ENCODE measurements at places on chromosomes 12 and 14. TPM values are rescaled to one million over a fixed set of nuclear protein-coding genes. Genes with fewer than 3 reads are reported as not detected.

Gene KITLG
- 9.6 TPM for total RNA-seq

Gene FOXN3
- total RNA-seq, result 90.3 TPM

Gene GYS2
- not detected for total RNA-seq

Gene KRT74
- total RNA-seq, result not detected

Gene TSPAN31
- total RNA-seq, result 59.6 TPM

Gene WNT5B
- 3.0 TPM for total RNA-seq

Gene TEAD4
- 12.9 TPM for total RNA-seq

Gene GUCY2C
- total RNA-seq, result not detected

Gene SLCO1C1
- 2.0 TPM for total RNA-seq

Gene KRT6C
- not detected for total RNA-seq

Gene SIX6
- not detected for total RNA-seq

DNA sequence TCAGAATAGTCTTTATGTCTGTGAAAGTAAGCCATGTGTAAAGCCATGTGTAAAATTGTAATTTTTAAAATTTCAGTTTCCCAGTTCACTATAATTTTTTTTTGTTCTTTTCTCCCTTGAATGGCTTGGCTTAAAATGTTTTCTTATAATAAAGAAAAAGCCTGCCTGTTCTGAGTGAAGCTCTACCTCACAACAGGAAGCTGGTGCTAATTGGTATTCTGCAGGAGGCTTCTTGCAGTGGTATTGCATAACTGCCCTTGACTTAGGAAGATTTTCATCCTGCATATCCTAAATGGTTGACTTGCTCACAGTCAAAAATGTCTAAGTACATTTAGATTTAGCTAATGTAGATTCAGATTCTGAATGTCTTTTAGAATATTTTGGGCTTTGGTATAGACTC lies 49.5 kb downstream of the ATP2A2 start:
- no peak overlapping the region for H3K27ac ChIP-seq
- peaks cover 100% of the 10 kb centered on the region for H3K36me3 ChIP-seq
- H3K4me1 ChIP-seq, result no peaks in the 10 kb centered on the region
- no peaks in the 10 kb centered on the region for H3K27me3 ChIP-seq
- DNase-seq, result no peak
- H3K4me3 ChIP-seq, result no peak overlapping the region

GRCh38 chr14:80388980-80389711 lies 177.8 kb upstream of the DIO2 start:
- no peak for DNase-seq
- H3K27me3 ChIP-seq, result no peaks in the 10 kb centered on the region
- H3K4me3 ChIP-seq, result no peak overlapping the region
- H3K36me3 ChIP-seq, result no peaks in the 10 kb centered on the region
- H3K4me1 ChIP-seq, result no peaks in the 10 kb centered on the region
- H3K27ac ChIP-seq, result no peak overlapping the region

DNA sequence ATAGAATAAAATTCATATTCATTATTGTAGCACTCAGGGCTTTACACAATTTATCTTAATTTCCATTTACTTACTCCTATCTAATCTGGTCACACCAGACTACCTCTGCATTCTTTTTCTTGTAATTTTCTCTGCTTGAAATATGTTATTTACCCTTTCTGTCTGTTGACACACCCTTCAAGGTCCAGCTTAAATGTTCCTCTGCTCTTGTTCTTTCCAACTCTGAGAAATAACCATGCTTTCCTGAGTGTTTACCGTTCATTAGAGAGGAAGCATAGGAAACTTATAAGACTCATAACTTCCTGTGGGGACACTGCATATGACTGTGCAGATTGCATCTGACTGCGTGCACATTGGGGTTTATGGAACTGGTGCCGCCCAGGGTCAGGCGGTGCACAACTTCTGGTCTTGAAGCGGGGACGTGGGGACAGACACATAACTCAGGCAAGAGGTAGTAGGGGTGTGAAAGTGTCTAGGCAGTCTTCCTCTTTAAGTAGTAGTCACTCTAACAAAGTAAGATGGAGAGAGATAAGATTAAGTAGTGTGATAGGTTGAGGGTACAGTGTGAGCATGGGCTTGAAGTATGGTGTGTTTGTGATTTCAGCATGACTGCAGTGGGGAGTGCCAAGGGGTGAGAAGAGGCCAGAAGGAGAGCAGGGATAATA lies 42.6 kb upstream of the FOXJ2 start:
- H3K4me3 ChIP-seq, result no peak overlapping the region
- H3K36me3 ChIP-seq, result no peaks in the 10 kb centered on the region
- no peaks in the 10 kb centered on the region for H3K27me3 ChIP-seq
- no peak overlapping the region for H3K27ac ChIP-seq

DNA sequence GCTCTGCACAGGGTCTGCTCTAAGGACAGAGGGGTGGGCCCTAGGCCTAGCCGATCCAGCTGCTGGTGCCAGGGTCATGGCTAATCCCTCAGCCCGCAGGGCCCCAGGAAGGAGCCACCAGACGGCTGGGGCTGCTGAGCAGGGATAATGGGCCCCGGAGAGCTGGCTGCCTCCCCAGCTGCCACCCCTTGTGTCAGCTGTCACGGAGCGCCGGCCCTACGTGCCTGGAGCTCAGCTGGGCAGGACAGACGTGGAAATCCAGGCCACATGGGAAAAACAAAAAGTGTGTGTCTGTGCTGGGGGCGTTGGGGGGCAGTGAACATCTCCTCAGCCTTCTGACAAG lies 36.2 kb downstream of the CHGA start:
- DNase-seq, result no peak
- peak overlapping the region; percentile 64 for H3K27ac ChIP-seq
- H3K36me3 ChIP-seq, result peaks cover 40% of the 10 kb centered on the region
- no peak overlapping the region for H3K4me3 ChIP-seq

DNA sequence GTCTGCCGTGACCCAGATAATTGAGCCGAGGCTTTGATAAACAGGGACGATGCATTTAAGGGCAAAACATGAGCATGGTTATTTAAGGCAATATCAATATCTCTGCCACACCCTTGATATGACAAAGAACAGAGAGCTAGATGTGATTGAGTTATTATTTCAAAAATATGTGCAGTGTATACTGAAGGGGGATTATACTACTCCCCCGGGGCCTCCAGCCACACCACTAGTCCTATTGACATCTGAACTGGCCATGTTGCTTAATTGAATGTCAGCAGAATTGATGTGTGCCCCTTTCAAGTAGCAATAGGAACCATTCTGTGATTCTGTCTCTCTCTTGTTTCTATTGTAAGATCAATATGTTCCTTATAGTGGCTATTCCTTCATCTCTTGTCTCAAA lies 794.8 kb upstream of the SEL1L start:
- no peak overlapping the region for H3K4me3 ChIP-seq
- no peak for DNase-seq
- H3K27ac ChIP-seq, result no peak overlapping the region
- no peaks in the 10 kb centered on the region for H3K36me3 ChIP-seq

DNA sequence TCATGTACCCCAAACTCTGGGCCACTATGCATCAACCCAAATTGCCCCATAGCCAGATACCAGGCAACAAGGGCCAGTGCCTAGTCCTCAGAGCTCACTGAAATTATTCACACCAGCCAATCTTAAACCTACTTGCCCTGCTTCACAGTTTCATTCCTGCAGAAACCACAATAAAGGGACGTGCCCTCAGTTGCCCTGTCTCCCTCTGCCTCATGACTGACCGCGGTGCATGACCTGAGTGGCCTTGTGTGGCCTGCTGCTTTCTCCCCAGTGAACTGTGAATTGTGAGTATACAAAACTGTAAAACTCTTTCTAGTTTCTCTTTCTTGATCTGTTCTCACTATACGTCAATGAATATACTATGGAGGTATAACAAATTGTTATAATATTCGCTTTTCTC lies 490.9 kb upstream of the MIS18BP1 start:
- DNase-seq, result no peak
- H3K27me3 ChIP-seq, result no peaks in the 10 kb centered on the region
- no peaks in the 10 kb centered on the region for H3K36me3 ChIP-seq
- H3K27ac ChIP-seq, result no peak overlapping the region
- H3K4me3 ChIP-seq, result no peak overlapping the region

DNA sequence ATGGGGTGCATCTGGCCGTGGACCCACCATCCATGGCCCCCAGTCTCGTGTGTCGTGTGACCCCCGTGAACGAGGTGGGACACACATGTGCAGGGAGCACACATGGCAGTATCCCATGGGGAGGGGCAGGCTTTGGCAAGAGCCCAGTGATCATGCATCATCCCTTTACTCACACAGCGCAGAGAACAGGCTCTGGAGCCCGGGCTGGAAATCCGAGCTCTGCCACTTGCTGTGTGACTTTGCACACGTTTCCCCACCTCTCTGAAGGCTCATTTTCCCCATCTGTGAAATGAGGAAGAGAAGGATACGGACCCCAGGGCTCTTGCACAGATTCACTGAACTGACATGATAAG lies 119.9 kb downstream of the PHETA1 start:
- H3K27ac ChIP-seq, result no peak overlapping the region
- no peak for DNase-seq
- H3K27me3 ChIP-seq, result no peaks in the 10 kb centered on the region
- no peaks in the 10 kb centered on the region for H3K4me1 ChIP-seq

DNA sequence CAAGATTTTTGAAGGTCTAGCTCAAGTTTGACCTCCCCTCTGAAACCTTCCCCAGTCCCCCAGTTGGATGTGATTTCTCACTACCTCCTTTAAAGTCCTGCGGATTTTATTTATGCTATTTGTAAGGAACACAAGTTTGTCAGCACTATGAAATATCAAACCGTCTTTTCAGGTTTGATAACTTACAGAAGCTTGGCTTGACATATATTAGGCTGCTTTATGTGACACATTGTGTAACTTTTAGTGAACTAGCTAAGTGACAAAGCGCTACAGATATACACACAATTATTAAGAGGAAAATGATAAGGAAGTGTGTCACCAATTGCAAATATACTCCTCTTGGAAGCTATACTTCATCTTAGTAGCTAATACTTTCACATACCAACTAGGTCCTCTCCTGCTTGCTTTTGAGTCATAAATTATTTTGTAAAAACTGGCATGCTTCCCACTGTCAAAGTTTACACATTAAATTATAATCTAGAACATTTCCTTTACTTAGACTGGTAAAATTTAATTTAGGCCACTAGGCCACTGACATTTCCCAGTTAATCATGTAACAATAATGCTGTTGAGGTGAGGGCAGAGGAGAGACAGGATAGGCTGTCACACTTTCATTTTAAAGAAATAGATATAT lies 149.5 kb downstream of the TMTC3 start:
- H3K4me3 ChIP-seq, result no peak overlapping the region
- DNase-seq, result no peak
- H3K27me3 ChIP-seq, result no peaks in the 10 kb centered on the region
- no peaks in the 10 kb centered on the region for H3K36me3 ChIP-seq
- no peak overlapping the region for H3K27ac ChIP-seq

GRCh38 chr12:32183650-32184049 lies 77.0 kb downstream of the BICD1 start:
- DNase-seq, result no peak
- H3K27ac ChIP-seq, result no peak overlapping the region
- no peaks in the 10 kb centered on the region for H3K36me3 ChIP-seq

DNA sequence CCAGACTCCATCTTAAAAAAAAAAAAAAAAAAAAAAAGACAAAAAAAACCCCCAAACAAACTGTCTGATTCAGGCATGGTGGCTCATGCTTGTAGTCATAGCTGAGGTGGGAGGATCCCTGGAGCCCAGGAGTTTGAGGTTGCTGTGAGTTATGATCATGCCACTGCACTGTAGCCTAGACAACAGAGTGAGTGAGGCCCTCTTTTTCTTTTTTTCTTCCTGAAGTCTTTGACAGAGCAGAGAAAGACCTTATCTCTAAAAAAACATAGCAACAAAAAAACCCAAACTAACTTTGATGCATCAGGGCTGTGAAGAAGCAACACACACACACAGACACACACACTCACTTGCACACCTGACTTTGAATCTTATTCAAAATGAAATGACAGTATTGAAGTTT lies 7.7 kb upstream of the AMN1 start:
- no peaks in the 10 kb centered on the region for H3K36me3 ChIP-seq
- no peaks in the 10 kb centered on the region for H3K27me3 ChIP-seq
- no peak for DNase-seq

- H3K4me3 ChIP-seq, result no peak overlapping the region
- no peak for DNase-seq
- peak overlapping the region; percentile 19 for H3K27ac ChIP-seq
Observed at GRCh38 chr14:61746881-61747280, 15.3 kb upstream of the SNAPC1 start.

- no peak for DNase-seq
- no peak overlapping the region for H3K4me3 ChIP-seq
- no peak overlapping the region for H3K27ac ChIP-seq
- H3K4me1 ChIP-seq, result no peaks in the 10 kb centered on the region
- H3K27me3 ChIP-seq, result no peaks in the 10 kb centered on the region
Observed at GRCh38 chr12:1811948-1812291, 8.4 kb upstream of the LRTM2 start.

GRCh38 chr14:61586544-61587055 lies 108.7 kb upstream of the HIF1A start:
- no peak for DNase-seq
- H3K4me3 ChIP-seq, result no peak overlapping the region

- no peaks in the 10 kb centered on the region for H3K36me3 ChIP-seq
- peaks cover 26% of the 10 kb centered on the region for H3K4me1 ChIP-seq
- no peak overlapping the region for H3K4me3 ChIP-seq
- DNase-seq, result no peak
- H3K27ac ChIP-seq, result no peak overlapping the region
Observed at GRCh38 chr12:47997321-47997720, 7.0 kb downstream of the COL2A1 start.

DNA sequence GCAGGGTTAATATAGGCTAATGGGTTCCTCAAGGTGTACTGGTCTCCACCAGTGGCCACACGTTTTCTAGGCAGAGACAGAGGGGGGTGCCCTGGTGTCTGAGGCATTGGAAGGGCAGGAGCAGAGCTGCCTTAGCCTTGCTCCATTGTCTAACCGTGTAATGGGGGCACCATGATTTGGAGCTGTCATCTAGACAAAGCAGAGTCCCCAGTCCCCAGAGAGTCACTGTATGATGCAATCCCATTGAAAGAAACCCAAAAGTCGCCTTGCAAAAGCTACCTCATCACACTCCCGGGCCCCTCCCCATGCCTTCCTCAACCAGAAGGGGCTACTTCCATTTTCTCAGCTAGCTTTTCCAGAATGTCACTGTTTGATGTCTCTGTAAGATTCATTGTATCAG lies 487.1 kb downstream of the AACS start:
- H3K4me1 ChIP-seq, result no peaks in the 10 kb centered on the region
- no peak overlapping the region for H3K4me3 ChIP-seq
- no peak overlapping the region for H3K27ac ChIP-seq
- H3K27me3 ChIP-seq, result no peaks in the 10 kb centered on the region
- H3K36me3 ChIP-seq, result no peaks in the 10 kb centered on the region

DNA sequence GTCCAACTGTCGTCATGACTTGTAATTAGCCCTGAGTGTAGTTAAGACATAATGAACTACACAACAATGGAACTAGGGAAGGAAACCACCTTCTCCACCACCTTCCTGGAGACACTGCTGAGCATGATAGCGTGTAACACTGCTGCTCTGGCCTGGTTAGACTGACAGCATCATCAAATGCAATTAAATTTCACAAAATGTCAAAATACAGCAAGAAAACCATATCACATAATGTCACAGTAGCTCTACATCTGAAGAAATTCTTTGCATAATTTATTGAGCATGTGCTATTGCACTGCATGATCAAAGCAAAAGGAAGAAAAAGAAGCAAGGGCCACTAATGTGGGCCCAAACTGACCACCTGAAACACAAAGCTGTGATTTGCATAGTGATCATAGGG lies 321.8 kb upstream of the TMTC1 start:
- no peaks in the 10 kb centered on the region for H3K36me3 ChIP-seq
- no peak for DNase-seq
- H3K27ac ChIP-seq, result no peak overlapping the region

GRCh38 chr12:57839996-57840395 lies 6.5 kb downstream of the CTDSP2 start:
- peaks cover 96% of the 10 kb centered on the region for H3K4me1 ChIP-seq
- H3K4me3 ChIP-seq, result peak overlapping the region; percentile 0
- H3K27ac ChIP-seq, result peak overlapping the region; percentile 72

All from right atrium auricular region (tissue), 2 donors.